Stimulated activated CD4-positive, alpha-beta T cell treated with anti-CD3 and anti-CD28 coated beads, Interleukin-4, amount 100 ng/mL, for 1 hour (primary cell): ENCODE measurements at places on chromosomes 2 and 18.

DNA sequence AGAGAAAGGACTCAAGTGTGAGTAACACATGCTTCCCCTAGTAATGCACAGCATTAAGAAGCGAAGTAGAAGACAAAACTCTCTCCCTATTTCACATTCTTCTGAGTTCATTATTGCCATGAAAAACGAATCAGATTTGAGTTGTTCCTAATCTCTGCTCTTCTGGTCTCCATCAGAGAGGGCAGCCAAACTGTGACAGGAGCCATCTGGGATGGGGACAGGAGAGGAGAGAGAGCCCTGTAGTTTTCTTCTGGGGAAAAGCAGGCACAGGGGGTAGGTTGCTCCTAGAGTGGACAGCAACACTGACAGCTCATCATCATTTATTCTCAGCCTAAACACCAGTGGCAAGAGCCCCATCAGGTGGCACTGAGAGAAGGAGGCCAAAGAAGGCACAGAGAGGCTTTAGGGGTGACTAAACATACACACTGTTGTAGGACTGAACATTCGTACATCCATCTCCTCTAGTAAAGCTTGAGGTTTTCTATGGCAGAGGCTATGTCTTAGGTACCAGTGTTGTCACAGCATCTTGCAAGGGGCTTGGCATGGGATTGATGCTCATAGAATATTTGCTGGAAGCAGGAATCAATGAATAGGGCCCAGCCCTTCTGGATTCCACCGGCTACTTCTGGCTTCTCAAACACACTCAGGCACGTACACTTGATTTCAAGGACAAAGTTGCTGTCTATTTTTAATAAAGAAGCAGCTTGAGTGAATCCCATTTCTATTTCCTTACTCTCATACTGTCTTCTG, 33.1 kb downstream of the SLC8A1 start:
- DNase-seq, result no peak

GRCh38 chr2:127405255-127405610, 13.0 kb upstream of the PROC start:
- no peak for DNase-seq

DNA sequence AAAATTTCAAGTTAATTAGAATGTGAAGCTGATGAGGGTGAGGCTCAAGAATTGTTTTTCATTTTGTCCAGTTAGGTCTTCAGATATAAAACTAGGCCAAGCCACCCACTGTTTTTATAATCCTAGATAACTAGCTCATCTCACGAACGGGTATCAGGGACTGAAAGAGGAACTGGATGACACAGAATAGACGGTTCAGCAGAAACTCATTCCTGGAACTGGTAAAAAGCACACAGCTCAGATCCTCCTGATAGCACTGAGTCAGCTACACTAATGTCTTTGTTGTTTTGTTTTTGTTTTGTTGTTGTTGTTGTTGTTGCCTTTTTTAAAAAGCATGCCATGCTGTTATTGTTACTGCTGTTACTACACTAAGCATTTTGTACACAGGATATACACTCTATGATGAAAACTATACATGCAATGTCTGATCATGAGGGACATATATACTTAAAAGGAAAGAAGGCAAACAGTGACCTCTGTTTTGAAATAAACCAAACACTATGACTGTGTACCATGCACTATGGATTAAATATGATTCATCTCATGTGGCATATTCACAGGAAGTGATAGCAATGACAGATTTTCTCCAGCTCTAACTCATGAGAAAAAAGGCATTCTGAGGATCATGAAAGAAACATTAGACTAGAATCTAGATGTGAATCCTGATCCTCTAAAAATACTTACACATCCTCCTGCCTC, 437.6 kb downstream of the NCKAP5 start:
- no peak for DNase-seq

GRCh38 chr2:212953170-212953920, 198.1 kb downstream of the IKZF2 start:
- DNase-seq, result no peak

DNA sequence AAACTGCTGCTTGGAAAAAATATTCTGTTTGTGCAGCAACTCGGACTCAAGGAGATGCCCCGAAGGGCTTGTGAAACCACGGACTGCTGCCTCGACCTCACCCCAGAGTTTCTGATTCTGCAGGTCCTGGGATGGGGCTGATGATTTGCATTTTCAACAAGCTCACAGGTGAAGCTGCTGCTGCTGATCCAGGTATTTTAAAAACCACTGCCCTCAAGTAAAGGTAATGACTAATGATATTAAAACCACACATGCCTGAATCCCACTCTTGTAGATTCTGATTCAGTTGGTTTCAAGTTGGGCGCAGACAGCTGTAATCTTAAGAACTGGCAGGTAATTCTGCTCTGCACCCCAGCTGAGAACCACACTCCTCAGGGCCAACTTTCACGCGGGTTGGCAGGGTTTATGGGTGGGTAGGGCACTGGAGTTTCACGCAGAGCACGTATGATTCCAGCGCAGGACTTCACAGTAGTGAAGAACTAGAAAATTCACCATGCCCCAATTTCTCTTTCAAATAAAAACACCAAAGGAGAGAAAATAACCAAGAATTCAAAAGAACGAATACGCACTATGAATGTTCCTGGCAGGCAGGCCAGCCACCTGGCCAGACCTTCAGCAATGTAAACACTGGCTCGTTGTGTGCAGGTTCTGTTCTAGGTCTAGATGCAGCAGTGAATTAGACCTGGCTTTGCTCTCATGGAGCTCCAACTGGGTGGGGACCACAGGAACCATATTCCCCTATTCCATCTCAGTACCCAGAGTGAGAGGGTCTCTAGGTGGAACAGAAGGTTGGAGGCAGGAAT, 74.6 kb upstream of the ZFP36L2 start:
- no peak for DNase-seq

DNA sequence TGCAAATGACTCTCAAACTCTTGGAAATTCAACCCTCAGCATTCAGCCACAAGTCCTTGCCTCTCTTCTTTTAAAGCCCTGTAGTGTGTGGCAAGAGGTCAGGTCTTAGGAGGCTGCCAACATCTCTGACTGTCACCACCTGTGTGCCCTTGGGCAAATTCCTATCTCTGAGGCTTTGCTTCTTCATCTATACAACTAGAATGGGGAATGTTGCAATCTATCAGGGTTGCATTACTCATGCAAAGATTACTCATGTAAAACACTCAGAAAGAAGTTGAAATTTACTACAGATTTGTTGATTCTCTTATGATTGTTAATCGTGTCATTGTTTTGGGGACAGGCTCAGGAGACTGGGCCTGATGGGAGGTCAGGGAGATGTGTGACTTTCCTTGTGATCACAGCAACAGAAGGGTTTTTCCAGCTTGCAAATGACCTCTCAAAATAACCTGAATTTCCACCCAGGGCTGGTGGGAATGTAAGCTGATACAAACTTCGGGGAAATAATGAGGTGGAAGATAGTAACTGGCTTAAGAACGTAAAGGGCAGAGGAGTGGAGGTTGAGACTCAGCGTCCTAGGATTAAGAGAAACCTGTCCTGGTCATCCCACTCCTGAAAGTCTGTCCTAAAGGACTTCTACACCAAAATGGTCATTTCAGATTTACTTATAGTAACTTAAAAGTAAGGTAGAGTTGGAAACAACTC, 32.1 kb upstream of the SIGLEC15 start:
- no peak for DNase-seq

DNA sequence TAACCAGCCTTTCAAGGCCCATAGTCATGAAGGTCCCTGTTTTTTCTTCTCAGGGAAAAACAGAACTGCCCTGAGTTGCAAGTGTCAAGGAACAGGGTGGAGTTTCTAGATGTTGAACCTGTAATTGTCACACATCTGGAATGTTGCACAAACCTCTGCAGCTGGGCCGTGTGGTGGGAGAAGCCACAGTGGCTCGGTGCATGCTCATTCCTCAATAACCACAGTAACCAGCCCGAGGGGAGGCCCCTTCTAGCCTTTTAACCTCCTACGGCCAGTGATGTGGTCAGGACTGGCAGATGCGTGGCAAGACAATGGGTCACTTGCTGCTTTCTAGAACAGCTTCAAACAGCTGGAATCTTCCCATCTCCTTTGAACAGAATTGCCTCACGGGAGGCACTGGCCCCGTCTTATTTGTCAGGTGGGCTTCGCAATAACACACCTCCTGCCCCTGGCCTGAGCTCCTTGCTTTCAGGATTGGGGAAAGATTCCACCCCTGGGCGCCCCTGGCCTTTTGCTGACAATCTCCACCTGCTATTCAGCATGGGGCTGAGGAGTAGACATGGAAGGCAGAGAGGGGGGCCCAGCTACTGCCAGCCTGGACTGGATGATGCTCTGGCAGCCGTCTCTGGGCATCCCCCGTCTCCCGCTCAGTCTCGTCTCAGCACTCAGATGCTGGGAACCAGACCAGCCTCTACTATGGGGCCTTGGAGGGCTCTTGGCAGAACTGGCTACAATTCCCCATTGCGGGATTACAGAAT, 102.9 kb downstream of the KLHL29 start:
- DNase-seq, result no peak

- no peak for DNase-seq
These were observed 566.9 kb downstream of the BCL11A start for GRCh38 chr2:59986511-59986910.

DNA sequence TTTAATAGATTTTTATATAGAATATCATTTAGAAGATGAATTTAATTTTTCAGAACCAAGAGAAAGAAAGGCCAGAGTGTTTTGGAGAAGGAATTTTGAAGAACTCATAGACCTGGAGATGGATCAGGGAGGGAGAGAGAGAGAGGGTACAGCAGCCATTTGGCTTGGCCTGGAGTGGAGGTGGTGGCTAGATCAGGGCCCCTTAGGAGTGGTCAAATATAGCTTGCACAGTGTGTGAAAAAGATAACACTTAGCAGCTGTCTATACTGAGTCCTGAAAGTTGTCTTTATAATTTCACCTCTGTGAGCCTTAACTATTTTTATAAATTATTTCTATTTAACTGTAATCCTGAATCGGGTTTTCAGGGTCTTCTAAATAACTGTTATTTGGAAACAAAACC, 38.8 kb upstream of the ACYP2 start:
- no peak for DNase-seq

- no peak for DNase-seq
These were observed 47.4 kb upstream of the SLC1A4 start for GRCh38 chr2:64941801-64942200.
